ENCODE measurements at places on chromosomes 13 and 19.

DNA sequence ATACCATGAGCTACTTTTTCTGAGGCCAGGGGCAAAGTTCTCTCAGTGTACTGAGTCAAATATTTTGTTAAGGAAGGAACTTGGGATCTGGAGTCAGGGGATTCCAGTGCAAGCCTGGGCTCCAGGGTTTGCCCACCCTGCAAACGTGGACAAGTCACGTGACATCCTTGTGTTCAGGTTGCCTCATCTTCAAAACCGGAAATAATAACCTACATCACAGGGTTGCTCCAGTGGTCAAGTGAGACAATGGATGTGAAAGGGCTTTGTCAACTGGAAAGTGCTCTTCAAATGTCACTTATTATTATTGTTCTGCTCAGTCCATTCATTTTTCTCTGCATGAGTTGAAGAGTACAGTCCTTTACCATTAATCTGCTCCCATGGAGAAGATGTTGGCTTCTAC is 414.9 kb downstream of the COG6 start:
- DNase-seq = no peak

GRCh38 chr13:88761145-88761544 is 1090.0 kb downstream of the SLITRK5 start:
- no peak for DNase-seq

DNA sequence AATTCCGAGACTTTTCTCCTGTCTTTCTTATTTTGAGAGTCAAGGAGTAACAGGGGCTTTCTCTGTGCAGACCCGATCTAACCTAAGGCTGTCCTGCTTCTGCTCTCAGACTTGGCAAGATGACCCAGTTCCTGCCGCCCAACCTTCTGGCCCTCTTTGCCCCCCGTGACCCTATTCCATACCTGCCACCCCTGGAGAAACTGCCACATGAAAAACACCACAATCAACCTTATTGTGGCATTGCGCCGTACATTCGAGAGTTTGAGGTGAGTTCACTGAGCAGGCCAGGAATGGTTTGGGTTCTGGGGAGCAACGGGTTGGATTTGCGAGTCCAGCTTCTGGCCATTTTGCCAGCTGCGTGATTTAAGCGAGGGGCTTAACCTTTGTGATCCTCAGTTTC is 1.0 kb downstream of the SNRNP70 start:
- no peak for DNase-seq

DNA sequence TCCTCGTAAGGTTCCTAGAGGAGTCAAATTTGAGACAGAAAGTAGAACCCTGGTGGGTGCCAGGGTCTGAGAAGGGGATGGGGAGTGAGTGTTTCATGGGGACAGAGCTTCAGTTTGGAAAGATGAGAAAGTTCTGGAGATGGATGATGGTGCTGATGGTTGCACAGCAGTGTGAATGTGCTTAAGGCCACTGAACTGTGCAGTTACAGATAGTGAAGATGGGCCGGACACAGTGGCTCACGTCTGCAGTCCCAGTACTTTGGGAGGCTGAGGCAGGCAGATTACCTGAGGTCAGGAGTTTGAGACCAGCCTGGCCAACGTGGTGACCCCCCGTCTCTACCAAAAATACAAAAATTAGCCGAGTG is 917 bp downstream of the SPC24 start:
- no peak for DNase-seq

DNA sequence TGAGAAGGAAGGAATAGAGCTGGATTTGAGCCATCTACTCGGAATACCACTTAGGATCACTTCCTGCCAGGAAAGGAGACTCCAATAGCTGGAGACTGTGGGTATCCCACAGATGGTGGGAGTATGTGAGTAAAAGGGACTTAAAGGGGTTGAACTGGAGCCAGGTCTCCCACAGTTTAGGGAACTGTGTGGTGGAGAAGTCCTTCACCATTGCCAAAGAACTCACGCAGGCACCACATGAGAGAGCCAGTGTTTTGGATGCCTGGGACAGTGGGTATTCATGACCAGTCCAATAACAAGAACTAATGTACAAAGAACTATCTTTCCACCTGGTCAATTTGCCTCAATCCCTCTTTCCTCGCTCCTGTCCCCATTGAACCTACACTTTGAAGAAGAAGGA is 24.4 kb upstream of the MYCBP2 start:
- DNase-seq = no peak

DNA sequence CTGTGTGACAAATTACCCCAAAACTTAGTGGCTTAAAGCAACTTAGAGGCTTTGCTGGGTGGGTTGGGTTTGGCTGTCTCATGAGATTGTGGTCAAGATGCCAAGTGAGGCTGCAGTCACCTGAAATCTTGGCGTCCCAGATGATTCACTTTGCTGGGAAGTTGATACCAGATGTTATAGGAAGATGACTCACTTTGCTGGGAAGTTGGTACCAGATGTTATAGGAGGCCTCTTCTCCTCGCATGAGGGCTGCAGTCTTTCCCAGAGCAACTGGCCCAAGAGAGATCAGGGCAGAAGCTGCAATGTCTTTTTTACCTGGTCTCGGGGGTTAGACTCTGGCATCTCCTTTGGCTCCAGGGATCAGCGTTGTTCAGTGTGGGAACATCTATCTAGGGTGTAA is 16.8 kb downstream of the TEX29 start:
- no peak for DNase-seq

GRCh38 chr19:38003438-38004185 is 96.6 kb downstream of the SIPA1L3 start:
- DNase-seq = no peak

DNA sequence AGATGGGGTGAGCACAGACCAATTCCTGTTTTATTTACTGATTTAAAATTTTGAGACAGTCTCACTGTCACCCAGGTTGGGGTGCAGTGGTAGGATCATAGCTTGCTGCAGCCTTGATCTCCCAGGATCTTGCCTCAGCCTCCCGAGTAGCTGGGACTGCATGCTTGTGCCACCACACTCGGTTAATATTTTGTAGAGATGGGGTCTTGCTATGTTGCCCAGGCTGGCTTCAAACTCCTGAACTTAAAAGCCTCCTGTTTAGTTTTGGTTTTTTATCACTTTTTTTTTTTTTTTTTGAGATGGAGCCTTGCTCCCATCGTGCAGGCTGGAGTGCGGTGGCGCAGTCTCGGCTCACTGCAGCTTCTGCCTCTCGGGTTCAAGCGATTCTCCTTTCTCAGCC is 4.7 kb downstream of the UBA52 start:
- DNase-seq = no peak

- DNase-seq = no peak
Measured at GRCh38 chr13:50130123-50130946, 115.1 kb downstream of the KCNRG start.

DNA sequence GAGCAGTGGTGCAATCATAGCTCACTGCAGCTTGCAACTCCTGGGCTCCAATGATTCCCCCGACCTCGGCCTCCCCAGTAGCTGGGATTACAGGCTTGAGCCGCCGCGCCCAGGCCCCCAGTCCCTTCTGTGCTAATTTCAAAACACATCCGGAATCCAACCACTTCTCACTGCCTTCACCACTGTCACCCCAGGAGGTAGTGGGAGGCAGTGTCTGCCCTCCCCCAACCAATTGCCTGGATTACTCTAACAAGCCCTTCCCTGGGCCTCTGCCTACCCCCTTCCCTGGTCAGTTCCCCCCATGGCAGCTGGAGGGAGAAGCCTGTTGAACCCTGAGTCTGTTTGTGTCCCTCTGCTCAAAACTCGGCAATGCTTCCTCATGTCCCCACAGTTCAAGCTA is 2.3 kb downstream of the PRAM1 start:
- DNase-seq = no peak

DNA sequence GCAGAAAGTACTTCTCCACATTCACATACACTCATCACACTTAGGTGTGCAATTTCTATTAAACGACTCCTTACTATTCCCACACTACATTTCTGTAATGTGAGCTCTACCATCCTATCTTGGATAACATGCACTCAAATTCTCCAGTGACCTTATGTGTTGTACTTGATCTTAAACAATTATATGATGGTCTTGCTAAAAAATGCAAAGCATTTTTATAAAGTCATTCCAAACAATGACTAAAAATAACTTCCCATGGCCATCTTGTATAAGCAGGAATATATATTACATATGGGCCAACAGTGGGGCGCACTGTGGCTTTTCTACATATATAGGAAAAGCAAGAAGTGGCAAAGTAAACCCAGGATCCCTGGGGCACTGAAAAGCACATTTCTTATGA is 155.5 kb downstream of the FLT1 start:
- DNase-seq = no peak

GRCh38 chr13:106299621-106300020 is 235.8 kb downstream of the EFNB2 start:
- no peak for DNase-seq

DNA sequence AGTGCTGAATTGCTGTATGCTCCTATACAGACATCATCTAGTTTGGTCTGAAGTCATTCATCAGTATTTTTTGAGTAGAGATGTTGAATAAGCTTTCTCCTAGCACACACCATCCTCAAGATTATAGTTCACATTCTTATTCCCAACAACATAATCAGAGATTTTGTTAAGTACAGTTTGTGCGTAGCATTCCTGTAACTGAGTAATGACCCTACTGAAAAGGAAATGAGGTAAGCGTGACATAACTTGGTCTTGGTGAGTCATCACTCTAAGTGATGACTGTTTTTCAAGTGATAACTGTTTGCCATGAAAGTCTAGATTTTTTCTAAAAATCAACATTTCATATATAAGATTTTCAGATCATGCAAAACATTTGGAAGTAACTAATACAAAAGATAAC is 18.5 kb upstream of the FAM216B start:
- no peak for DNase-seq

- DNase-seq = peak; percentile 71
Measured at GRCh38 chr19:44401139-44402115, at the start of gene ZNF285. ZNF285 (minus strand) TSS chr19:44401608; CDS start chr19:44397213, 4,395 bp downstream.

GRCh38 chr19:28168557-28168956 is 1044.4 kb downstream of the UQCRFS1 start:
- no peak for DNase-seq

DNA sequence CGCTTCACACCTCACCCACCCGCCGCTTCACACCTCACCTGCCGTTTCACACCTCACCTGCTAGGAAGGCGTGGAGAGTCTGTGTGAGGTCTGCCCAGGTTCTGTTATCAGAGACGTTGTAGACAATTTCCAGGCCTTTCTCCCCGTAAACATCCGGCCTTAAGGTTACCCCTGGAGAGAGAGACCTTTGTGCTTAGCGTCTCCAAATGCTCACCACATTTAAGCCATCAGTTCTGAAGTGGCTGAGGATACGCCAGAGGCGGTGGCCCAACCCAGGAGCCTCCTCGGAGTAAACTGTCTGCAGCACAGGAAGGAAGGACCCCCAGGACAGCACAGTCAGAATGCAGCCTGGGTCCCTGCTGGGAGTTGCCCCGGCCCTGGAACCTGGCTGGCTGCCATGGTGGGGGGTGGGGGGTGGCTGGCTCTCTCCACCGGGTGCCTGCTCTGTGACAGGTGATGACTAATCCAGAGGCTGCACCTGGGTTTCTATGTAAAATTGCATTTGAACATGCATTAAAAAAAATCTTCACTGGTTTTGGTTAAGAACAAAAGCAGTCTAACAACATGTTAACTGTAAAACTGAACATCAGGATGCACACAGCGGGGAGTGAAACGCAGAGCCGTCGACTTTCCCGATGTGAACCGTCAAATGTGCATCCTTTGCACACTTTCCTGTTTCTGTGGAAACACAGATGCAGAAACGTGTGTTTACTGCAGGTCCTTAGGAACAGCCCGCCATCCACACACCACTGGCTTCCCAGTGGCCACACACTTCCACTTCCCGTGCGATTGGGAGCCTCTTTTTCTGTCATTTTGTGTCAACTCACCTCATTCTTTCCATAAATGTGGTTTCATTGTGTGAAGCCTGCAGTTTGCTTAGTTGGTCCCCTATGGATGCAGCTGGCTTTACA is 4.5 kb downstream of the ATP4B start:
- no peak for DNase-seq

DNA sequence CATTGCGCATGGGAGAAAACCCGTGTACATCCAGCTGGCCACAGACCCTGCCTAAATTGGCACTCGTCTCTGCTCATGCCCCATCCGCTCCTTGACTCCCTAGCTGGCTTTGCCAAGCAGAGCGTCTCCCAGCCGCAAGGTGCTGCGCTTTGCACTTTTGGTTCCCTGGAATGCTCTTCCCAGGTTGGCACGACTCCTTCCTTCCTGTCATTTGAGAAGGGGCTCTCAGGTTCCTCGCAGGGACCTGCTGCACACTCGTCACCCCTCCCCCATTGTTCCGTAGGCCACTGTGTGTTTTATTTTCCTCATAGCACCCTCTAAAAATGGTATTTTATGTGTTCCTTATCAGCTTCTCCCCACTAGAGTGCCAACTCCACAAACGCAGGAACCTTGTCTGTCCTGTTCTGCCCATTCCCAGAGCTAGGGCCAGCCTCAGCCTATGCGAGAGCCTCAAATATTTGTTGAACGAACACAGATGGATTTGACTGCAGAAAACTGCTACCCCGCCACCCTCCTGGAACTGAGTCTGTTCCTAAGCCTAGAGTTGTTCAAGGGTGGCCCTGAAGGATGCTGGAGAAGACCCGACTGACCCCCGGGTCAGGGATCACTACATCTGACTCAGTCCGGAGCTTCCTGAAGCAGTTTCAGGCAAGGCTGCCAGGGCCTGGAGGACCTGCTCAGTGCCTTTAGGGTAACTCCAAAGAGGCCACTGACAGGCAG is 8.4 kb upstream of the CEBPA start:
- DNase-seq = no peak

- no peak for DNase-seq
Measured at GRCh38 chr13:99556867-99557443, 55.7 kb downstream of the TM9SF2 start.

DNA sequence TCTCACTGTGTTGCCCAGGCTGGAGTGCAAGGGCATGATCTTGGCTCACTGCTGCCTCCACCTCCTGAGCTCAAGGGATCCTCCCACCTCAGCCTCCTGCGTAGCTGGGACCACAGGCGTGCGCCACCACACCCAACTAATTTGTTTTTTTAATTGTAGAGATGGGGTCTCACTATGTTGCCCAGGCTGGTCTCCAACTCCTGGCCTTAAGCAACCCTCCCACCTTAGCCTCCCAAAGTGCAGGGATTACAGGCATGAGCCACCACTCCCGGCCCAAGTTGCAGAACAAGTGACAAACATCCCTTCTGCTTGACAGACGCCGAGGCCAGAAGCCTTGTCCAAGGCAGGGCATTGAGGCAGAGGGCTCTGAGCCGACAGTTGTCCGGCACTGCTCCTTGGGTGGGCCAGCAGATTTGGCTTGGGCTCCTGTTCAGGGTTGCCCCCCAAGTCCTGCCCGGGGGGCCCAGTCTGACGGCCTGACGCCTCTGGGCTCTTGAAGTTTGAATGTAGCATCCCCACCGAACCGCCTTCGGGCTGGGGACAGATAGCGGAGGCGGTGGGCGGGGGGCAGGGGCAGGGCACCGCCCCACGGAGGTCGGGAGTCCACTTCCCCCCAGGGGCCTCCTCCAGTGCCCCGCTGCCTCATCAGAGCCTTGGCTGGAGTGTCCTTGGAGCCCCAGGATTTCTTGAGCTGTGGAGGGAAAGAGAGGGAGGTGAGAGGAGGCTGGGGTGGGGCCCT is 5.7 kb upstream of the SPACA4 start:
- no peak for DNase-seq

GRCh38 chr19:54162241-54162805 is 2.8 kb upstream of the LENG1 start:
- DNase-seq = peak; percentile 74

Measured in omental fat pad (tissue), 4 donors.